Hematopoietic multipotent progenitor cell treated with erythropoietin and hydrocortisone succinate and interleukin-3 and kit ligand, for 8 days (in vitro differentiated cells): ENCODE measurements at places on chromosomes 2 and 18.

- DNase-seq: no peak
These were observed 119.7 kb upstream of the KLF7 start for GRCh38 chr2:207285473-207285815.

GRCh38 chr18:22307528-22307927 lies 110.2 kb downstream of the CTAGE1 start:
- DNase-seq: no peak

DNA sequence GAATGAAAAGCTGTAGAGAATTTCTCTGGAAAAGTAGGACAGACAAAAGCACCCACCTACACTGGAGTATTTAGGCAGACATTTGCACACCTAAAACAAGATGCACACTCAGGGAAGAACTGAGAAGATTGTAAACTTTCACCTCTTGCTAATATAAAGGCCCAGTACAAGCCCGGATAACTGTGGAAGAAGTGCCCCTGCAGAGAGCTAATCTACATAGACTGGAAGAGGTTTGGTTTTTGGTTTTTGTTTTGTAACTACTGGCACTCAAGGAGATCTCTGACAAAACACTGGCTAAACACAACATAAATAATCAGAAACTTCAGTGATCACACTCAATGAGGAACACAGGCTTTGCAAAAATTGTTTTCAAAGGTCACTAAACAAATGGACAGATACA lies 782.2 kb upstream of the SLC8A1 start:
- no peak for DNase-seq

- DNase-seq: no peak
These were observed 296.2 kb downstream of the SLC8A1 start for GRCh38 chr2:40155728-40156127.
